ENCODE measurements at places on chromosomes 1 and 21.

GRCh38 chr1:201296352-201296751, 13.0 kb downstream of the PKP1 start:
- DNase-seq, result no peak

- no peak for DNase-seq
Observed at GRCh38 chr1:116852910-116853309, 56.8 kb upstream of the PTGFRN start.

DNA sequence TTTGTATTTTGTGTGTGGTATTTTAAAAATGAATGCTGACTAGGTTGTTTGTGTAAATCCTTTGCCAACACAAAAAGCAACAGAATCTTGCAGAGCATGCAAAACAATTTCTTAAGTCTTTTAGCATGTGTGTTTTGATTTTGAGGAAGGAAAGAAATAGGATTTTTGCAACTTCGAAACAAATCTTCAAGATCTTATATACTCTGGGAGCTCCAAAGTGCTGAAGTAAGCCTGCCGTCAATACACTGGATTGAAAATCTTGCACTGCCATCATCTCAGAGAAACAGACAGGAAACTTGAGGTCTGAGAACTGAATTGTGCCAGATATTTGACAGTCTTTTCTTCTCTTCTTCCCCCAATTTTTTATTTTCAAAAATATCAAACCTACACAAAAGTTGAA, 29.3 kb upstream of the DISP1 start:
- DNase-seq, result no peak

- DNase-seq, result no peak
Observed at GRCh38 chr1:50262436-50262835, 153.7 kb downstream of the ELAVL4 start.

DNA sequence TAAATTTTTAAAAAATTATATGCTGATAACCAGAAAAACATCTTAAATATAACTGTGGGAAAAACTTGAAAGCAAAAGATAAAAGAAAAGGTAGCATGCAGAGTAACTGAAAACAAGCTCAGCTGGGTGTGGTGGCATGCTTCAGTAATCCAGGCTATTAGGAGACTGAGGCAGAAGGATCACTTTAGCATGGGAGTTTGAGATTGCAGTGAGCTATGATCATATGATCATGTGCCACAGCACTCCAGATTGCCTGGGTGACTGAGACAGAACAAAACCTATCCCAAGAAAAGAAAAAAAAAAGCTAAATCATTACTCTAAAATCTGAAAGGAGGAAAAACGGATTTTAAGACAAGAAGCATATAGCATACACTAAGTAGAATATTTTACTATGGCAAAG, 1624.0 kb downstream of the AMY1C start:
- DNase-seq, result no peak

DNA sequence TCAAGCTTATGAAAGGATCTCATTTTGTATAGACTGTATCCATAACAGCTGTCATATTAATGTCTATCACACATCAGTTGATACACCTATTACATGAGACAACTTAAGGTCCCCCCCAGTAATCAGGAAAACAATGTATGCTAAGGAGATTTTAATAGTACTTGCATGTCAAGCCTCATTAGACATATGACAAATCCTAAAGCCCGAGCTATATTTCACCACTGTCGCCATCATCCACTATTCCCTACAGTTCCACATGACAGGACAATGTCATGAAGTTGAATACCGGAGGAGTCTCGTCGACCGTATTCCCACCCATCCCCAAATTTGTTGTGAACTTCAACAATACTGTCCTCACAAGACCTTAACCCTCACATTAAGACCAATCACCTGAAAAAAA, 3.4 kb downstream of the HMGN1 start:
- DNase-seq, result no peak

DNA sequence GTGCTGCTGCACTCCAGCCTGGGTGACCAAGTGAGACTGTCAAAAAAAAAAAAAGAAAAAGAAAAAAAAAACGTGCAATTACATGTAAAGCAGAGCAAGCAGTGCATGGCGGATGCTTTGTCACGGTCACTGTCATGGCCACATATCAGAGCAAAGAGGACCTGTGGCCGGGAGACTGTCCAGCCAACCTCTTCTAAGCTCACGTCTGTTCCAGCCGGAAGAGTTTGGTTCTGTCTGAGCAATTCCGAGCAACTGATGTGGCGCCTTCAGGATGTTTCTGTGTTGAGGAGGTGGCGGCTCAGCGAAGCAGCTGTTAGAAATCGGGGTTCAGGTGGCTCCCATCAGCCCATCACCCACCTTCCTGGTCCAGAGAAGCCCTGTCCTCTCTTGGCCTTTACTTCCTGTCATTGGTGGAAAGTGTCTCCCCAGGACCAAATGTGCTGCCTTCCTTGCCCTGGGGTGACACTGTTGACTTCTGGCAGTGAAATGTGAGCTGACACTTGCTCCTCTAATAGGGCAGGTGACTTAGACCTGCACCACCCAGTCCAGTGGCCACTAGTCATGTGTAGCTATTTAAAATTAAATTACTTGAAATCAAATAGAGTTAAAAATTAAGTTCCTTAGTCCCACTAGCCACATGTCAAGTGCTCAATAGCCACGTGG, 59.9 kb downstream of the ARHGEF10L start:
- no peak for DNase-seq
